ENCODE measurements at places on chromosomes 6 and 20.
A peak's percentile ranks its signal among the peaks of the same experiment; 100 is the strongest.

DNA sequence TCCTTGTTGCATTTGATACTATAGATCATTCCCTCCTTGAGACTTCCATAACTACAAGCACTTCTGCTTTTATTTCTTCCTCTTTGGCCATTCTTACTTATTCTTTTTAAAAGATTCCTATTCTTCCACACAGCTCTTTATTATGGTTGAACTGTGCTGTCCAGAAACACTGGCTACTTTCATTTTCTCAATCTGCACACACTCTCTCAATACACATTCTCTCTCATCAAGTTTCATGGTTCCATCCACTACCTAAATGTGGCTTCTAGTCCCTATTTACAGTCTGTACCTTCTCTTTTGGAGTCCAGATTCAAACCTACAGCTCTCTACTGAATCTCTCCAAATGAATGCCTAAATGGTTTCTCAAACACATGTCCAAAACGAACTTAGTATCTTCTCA is 214.3 kb upstream of the RSPO3 start:
- ATAC-seq: no peak

DNA sequence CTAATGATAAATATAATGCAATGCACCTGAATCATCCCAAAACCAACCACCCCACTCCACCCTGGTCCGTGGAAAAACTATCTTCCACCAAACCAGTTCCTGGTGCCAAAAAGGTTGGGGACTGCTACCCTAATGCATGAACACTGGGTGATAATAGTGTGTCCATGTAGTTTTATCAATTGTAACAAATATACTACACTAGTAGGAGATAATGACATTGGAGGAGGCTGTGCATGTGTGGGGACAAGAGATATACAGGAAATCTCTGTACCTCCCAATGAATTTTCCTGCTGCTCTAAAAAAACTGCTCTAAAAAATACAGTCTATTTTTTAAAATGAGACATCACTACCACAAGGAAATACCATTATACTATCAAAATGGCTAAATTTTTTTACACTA is 20.5 kb downstream of the CEP85L start:
- no peak for ATAC-seq

DNA sequence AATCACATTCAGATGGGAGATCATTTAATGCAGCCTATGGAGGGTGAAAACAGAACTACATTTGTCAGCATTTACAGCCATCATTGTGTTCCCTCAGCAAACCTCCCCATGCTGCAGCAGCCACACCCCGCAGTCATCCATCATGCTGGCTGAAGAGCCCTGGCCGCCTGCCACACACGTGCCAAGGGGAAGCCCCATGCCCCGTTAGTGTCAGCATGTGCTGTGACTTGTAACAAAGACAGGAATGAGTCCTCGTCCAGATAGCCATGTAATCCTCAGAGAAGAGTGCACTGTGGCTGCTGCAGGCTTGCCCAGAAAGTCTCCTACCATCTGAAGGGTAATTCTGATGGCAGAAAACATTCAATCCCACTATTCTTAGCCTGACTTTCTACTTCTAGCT is 1097.8 kb downstream of the KIF16B start:
- no peak for ATAC-seq

DNA sequence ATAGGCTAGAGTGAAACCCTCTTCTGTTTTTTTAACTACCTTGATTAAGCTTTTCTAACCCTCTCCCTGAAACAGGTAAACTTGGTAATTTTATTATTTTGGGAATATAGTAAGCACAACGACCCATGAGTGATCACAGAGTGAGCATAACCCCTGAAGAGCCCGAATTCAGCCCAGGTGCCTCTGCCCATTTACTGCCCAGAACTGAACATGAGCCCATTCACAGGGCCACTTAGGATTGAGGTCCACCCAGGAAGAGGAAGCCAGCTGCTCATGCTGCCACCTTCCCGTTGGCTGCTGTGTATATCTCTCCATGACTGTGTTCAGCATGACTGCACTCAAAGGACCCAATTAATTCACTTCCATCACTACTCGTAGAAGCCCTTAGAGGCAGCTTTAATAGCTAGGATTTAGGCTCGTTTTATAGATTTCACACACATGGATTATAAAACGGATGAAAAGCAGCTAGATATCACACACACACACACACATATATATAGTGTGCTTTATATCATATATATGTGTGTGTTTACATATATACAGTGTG is 8.3 kb upstream of the PDE10A start:
- peak; percentile 16 for ATAC-seq

DNA sequence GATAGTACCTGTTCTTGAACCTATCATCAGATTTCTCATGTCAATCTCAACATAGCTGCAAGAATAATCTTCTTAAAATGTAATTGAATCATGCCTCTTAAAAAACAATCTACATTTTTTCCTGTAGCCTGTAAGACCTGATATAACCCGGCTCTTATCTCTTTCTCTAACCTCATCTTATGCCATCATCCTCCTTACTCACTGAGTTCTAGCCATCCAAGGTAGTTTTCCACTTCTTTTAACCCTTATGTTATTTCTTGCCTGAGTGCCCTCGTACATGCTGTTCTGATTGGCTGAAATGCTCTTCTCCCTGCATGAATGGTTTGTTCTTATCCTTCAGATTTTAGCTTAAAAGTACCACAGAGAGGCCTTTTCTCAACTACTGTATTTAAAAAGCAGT is 16.4 kb downstream of the SLC17A5 start:
- ATAC-seq: no peak

GRCh38 chr6:87965806-87966205 is 81.8 kb upstream of the SPACA1 start:
- ATAC-seq: no peak

DNA sequence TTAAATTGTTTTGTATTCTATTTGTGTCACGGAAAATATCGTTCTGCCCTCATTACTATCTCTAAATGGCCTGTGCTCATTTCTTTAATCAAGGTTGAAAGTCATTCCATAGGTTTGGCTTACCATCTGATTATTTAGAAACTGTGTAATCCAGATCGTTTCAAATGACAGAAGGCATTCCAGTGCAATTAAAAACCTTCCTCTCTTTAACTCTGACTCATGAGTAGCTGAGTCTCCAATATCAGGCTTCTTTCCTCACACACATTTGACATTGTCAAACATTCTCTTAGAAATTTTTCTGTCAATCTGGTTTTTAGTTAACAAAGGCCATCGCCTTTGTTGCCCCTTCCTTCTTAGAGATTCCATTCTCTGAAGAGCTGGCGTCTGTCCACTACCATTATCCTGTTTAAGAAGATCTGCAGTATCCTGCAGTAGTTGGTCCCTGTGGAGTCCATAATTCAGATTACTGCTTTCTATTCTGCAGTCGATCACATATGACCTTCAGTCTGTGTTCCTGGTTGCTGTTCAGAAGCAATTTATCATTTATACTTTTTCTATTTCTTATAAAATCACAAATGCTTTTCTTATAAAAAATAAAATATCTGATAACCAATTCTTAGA is 3.9 kb upstream of the TRDN start:
- ATAC-seq: no peak

DNA sequence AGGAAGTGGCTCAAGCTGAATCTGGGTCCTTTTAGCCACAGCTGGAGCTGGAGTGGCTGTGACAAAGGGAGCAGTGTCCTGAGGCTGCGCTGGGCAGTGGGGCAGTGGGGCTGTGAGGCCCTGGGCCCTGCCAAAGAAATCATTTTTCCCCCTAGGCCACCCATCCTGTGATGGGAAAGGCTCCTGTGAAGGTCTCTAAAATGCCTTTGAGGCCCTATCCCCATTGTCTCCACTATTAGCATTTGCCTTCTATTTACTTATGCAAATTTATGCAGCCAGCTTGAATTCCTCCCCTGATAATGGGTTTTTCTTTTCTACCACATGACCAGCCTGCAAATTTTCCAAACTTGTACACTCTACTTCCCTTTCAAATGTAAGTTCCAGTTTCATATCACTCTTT is 539.2 kb downstream of the MEI4 start:
- no peak for ATAC-seq

- no peak for ATAC-seq
These were observed 83.3 kb downstream of the HIVEP2 start for GRCh38 chr6:142861711-142862110.

DNA sequence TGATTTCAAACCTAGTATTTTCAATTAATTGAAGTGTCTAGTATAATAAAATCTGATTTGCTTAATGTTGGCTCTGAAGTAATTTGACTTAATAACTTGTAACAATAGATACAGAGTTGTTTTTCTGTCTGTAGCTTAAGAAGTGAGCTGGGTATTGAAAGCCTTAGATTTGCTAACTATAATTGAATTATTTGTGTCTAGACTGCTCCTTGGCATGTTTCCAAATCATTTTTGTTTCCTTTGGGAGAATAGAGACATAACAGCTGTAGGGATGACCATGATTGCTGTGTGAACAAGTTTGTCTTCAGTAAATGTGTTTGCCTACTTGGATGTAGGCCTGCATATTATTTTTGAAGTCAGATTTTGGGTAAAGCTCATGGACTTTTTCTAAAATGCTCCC is 115.4 kb downstream of the SCAF8 start:
- no peak for ATAC-seq

GRCh38 chr20:2698912-2699311 is 6.3 kb downstream of the EBF4 start:
- no peak for ATAC-seq

GRCh38 chr6:11236076-11236750 is 3.7 kb upstream of the NEDD9 start:
- no peak for ATAC-seq

GRCh38 chr20:18176318-18176785 is 38.7 kb downstream of the KAT14 start:
- ATAC-seq: no peak

- ATAC-seq: no peak
These were observed 249.1 kb downstream of the OGFRL1 start for GRCh38 chr6:71537717-71538116.

DNA sequence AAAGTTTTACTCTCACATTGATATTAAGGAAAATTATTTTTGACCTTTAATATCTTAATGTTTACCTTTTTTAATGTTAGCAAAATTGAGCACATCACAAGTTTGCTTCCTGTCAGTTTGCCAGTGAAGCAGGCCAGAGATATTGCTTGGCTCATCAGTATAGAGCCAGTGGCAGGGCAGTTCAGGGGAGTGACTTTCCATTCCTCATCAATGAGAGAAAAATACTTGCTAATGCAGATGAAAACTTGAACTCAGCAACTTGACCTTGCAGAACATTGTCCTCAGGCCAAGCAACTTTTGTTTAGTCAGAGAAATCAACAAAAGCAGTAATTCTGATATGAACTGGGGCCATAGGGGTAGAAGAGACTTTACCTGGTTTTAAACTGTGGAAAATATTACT is 6.9 kb downstream of the TAB2 start:
- no peak for ATAC-seq

GRCh38 chr20:14948416-14948815 is 611.0 kb upstream of the FLRT3 start:
- no peak for ATAC-seq

DNA sequence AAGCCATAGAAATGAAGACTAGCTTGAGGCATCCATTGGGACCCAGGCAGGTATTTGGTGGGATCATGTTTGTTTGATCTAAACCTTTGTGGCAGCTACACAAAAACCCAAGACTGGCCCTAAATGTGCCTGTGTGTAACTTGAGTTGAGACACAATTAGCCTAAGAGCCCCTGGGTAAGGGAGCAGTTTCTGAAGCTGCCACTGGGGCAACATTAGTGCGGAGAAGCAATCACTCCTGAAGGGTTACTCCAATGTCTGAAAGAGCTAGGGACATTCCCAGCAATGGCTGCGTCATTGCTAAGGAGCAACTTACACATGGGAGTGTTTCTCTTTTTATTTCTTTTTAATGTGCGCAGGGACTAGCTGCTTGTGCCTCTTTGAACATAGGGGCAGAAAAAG is 67.9 kb upstream of the EEF1E1 start:
- no peak for ATAC-seq

DNA sequence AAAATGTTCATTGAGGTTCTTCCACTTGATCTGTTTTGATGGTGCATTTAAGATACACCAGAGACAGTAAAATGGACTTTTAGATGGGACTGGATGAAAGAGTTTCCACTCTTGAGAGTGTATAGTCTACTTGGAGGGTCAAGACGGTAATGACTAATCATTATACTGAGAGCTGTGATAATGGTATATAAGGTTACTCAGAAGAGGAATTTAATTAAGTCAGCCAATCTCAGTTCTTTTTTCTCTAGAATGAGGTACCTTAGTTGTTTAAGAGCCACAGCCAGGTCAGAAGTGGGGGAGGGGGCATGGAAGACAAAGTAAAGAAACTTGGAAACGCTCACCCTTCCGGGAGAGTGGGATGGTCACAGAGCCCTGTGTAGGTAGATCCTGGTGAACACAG is 123.9 kb downstream of the MAP3K4 start:
- no peak for ATAC-seq

DNA sequence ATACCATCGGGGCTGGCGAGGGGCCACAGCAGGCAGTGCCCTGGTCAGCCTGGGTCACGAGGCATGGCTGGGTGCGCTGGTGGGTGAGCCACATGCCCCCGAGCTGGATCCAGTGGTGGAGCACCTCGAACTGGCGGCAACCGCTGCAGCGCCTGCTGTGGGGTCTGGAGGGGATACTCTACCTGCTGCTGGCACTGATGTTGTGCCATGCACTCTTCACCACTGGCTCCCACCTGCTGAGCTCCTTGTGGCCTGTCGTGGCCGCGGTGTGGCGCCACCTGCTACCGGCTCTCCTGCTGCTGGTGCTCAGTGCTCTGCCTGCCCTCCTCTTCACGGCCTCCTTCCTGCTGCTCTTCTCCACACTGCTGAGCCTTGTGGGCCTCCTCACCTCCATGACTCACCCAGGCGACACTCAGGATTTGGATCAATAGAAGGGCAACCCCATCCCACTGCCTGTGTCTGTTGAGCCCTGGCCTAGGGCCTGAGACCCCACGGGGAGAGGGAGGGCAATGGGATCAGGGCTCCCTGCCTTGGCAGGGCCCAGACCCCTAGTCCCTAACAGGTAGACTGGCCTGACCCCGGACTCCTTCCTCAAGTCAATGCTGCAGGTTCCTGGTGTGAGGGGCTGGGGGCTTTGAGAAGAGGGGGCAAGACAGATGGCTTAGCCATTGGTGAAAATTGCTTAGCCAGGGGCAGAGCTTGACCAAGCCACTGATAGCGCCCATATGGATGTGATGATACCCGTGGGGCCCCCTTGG is 598 bp downstream of the TMEM239 start:
- no peak for ATAC-seq

GRCh38 chr20:20939006-20939405 is 167.2 kb downstream of the LINC00237 start:
- no peak for ATAC-seq

GRCh38 chr6:68638230-68638900 is 3.3 kb downstream of the ADGRB3 start:
- ATAC-seq: no peak
